ENCODE measurements at places on chromosomes 2 and 18.
A peak's percentile ranks its signal among the peaks of the same experiment; 100 is the strongest.

DNA sequence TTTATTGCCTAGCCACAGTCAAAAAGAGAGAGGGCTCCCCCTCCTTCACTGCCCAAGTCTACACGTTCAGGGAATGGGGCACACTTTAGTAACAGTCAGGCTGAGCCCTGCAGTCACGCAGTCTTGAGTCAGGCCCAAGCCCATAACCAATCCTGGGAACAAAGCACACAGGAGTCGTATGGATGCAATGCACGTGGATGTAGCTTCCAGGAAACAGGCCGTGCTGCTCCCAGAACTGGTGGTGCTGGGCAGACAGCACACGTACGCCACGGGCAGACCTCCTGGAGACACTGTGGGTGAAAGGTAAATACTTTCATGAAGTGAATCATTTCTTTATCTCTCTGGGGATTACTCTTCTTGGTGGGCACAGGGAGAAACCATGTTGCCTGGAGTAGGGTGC, 30.0 kb upstream of the MBP start:
- DNase-seq: no peak

- no peak for DNase-seq
These were observed 259.3 kb downstream of the NRXN1 start for GRCh38 chr2:50772607-50773006.

- no peak for DNase-seq
These were observed 213.1 kb downstream of the CD226 start for GRCh38 chr18:69734536-69734935.

DNA sequence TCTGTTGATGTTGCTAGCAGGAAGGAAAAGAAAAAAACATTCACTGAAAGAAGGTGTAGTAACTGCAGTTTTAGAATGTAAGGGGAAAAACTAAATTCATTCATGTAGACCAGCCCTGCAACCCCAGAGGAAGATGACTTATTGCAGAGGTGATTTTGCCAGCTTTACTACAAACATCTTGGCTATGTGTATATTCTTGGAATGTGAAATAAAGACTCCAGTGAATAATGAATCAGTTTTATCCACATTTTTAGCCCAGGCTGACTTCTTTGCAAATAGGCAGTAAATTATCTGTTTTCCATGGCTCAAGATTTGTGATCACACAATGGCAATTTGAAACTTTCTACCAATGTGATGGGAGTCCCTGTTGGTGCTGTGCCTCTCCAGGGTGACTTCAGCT, 206.1 kb upstream of the SETBP1 start:
- no peak for DNase-seq

DNA sequence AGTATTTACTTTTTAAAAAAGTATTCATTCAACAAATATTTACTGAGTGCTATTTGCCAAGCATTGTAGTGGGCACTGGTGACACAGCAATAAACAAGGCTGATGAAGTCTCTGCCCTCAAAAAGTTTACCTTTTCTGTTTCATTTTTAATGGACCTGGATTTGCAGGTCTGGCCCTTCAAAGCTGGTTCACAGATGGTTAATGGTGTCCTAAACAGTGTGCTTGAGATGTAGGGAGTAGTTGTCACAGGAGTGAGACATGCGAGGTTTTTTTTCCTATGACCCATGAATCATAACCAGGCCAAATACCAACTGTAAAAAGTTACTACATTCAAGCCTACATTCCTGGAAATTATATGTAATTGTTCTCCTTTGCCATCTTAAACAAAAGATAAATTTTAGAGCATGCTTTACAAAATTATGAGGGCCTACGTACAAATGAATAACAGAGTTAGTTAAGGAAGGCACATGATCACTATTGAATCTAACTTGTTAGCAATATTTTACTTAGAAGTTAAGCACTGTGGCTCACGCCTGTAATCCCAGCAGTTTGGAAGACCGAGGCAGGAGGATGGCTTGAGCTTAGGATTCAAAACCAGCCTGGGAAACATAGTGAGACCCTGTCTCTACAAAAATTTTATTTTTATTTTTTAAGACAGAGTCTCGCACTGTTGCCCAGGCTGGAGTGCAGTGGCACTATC, 223.9 kb downstream of the MBD5 start:
- no peak for DNase-seq

DNA sequence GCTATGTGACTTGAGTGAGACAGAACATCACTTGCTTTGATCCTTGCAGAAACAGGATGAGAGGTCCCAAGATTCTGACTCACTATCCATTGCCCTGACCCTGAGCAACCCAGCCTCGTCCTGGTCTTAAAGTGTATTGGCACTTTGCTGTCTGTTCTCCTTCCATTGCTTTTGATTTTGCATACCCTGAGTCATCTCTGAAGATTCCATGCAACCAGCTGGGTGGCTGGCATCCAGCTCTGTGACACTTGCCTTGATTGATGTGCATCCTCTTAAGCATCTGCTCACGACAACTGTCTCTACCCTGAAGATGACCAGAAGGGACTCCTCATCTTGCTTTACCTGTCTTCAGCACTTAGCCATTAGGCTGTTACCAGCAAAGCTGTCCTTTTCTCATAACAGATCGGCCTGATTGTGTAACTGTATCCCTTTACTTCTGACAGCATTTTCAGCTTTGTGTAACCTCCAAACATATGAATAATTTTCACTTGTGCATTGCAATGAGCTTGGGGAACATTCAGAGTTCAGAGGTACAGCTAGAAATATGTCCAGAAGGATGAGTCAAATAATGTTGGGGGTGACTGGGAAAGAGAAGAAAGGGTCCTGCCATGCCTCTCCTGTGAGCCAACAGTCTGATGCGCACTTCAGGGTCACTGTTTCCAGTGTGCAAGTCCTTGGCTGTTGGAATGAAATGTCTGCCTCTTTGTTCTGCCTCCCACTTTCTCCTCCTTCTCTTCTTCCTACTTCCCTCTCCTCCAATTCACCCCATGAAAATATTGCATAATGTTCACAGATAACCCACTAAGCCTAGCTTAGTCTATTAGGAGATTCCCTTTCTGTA, 249.7 kb upstream of the OSR1 start:
- DNase-seq: no peak

- DNase-seq: no peak
These were observed 26.3 kb downstream of the MBP start for GRCh38 chr18:77106331-77106730.

DNA sequence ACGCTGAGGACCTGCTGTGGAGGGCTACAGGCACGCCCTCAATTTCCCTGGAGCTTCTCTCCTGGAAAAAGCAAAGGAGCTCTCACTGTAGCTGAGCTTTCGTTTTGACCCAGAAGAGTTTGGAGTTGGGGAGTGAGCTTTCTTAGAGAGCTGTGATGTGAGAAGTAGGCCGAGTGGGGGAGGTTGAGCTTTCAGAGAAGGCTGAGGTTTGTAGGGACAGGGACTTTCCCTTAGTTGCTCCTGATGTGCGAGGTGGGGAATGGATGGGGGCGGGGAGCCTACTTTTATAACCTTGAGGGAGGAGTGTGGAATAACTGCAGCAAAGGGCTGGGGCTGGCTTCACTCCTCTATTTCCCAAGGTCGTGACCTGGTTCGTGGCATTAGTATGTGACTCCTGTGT, 47.1 kb downstream of the ZNF532 start:
- DNase-seq: no peak

DNA sequence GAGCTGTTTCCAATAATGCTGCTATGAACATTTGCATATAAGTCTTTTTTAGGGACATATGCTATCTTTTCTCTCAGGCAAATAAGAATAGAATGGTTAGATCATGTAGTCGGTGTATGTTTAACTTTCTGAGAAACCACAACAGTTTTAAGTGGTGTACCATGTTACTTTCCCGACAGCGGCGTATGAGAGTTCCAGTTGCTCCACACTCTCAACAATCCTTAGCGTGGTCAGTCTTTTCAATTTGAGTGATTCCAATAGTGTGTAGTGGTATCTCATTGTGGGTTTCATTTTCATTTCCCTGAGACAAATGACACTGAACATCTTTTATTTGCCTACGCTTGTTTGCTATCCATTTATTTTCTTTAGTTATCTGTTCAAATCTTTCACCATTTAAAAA, 149.5 kb downstream of the ACOXL start:
- DNase-seq: no peak

GRCh38 chr2:227592694-227593387, 5.9 kb upstream of the SCYGR2 start:
- DNase-seq: no peak

DNA sequence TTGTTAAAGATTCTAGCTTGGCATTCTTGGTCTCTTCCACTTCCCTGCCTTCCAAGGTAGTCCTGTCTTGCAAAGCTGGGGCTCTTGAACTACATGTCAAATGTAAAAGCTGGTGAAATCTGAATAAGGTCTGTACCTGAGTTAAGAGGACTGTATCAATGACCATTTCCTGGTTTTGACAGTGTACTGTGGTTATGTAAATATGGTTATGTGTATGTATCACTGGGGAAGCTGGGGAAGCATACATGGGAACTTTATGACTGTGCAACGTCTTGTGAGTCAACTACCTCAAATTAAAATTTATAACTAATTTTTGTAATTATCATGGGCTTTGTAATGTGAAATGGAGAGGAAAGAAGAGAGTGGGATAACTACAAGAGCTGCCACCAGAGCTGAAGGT, 81.7 kb downstream of the COL4A4 start:
- no peak for DNase-seq

DNA sequence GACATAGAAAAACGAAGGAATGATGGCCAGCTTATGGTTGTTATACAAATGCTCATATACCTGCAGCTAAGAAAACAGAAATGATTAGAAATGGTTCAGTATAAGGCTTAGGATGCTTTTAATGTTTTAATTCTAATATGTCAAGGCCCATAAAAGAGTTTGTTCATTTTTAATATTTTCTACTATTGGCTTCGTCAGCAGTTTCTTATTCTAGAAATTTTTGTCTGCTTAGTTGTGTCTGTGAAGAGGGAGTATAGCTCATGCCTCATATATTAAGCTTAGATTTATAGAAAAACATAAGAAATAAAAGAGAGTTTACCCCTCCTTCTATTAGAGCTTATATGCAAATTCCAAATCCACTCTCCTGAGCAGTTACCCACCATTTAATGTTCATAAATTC, 292.6 kb downstream of the SLC8A1 start:
- no peak for DNase-seq

- DNase-seq: no peak
These were observed 73.6 kb downstream of the EN1 start for GRCh38 chr2:118773826-118774225.

GRCh38 chr18:52481116-52481515, 141.1 kb downstream of the DCC start:
- no peak for DNase-seq

DNA sequence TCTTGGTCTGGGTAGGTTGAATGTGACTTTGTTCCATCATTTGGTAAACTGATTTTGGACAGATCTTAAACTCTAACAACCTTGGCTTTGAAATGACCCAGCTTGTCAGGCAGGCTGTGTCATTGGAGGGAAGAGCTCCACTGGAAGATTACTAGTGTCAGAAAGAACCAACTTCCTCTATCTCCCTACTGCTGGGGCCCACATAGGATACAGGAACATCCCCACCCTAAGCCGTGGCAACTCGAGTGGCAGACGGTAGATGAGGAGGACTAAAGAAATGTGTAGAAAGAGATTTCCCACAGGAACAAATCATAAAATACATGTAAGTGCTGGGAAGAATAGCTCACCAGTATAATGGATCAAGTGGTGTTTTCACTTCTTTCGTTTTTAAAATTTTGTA, 4.3 kb upstream of the G6PC2 start:
- no peak for DNase-seq

DNA sequence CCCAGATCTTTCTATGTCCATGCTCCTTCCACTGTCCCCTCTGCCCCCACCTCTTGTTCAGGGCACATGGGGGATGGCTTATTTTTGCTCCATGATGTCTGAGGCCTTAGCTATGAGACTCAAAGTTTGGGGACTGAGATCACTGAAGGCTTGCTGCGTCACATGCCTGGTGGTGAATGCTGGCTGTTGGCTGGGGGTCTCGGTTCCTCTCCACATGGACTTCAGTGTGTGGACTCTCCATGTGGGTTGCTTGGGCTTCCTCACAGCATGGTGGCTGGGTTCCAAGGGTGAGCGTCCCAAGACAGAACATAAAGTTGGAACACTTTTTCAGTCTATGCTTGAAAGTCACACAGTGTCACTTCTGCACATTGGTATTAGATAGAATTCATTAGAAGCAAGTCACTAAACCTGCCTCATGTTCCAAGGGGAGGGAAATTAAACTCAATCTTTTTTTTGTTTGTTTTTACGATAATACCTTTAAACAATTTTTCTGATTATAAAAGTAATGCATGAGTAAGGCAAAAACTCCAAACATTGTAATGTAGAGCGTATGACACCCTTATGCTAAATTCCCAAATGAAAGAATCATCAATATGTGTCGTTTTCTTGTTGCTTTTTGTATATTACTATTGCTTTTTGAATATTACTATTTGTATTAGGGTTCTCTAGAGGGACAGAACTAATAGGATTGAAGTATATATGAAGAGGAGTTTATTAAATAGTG, 111.7 kb downstream of the MYCN start:
- no peak for DNase-seq

GRCh38 chr2:192011196-192011595, 164.3 kb upstream of the CAVIN2 start:
- no peak for DNase-seq

- DNase-seq: peak; percentile 33
These were observed 26.3 kb downstream of the CTIF start for GRCh38 chr18:48565105-48565504.

DNA sequence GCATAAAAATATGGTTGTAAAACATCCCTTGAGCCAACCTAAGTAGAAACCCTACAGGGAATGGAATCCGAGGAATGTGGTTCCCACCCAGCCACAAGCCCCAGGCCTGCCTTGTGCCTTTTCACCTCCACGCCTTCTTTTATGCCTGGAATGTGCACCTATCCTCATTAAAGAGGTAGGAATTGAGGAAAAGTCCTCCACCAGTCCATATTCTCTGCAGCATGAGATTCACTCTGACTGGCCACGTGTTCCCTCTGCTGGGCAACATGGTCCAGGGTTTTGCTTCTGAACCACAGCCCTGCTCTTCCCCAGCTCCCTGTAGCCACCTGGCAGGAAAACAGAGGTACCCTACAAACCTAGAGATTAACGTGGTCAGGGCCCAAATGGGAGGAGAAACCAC, 787.9 kb upstream of the RAB6C start:
- no peak for DNase-seq

- DNase-seq: no peak
These were observed 16.3 kb downstream of the SNED1 start for GRCh38 chr2:241014764-241015163.
